CD4-positive, alpha-beta T cell treated with Interleukin-6 for 4 hours (primary cell): ENCODE measurements at places on chromosomes 2 and 18.

DNA sequence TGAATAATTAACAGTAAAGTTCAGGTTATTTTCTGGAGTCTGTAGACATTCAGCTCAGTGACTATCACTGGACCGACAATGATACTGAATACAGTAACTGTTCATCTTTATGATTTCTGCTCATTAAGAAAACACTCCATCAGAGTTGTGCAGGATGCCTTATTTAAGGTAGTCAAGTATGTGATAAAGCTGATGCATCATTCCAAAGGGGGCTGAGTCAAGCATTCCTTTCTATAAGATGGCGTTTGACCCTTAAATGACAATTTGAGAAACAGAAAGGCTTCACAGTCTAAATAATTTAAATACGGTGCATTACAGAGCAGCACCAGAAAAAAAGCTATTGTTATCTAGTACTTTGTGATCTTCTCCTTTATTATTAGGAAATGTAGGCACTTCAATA is 131.1 kb downstream of the CDH2 start:
- DNase-seq, result no peak

GRCh38 chr2:230323385-230324106 is 3.4 kb upstream of the SP140L start:
- no peak for DNase-seq

DNA sequence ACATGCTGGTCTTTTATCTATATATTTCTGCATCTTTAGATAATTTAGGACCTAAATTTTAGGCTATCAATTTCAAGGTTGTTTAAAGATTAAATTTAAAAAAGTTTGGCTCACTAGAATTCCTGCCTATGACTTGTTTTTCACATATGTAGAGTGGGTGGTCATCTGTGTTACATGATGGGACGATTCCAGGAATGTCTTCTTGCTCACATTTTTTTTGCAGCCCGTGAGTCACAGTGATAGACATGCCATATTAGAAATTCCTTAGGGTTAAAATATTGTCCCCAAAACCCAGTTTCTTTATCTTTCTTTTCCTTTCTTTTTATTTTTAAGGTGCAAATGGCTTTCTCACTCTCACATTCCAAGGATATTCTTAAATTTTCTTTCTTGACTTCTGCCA is 652.0 kb downstream of the PLCL1 start:
- no peak for DNase-seq

DNA sequence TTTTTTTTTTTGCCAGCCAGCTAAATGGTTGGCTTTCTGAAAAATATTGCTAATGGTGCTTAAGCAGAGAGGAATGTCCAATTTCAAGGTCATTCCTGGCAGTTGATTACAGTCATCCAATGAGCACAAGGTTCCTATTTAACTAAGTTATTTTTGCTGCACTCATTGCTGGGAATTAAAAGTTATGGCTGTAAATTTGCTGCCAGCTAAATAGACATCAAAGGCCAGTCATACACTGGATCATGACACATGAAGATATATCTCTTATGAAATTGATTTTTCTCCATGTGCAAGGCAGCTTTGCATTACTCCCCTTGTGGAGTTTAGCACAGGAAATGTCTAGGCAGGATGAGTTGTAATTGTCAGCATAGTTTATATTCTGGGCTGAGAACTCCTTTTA is 1898.4 kb upstream of the CELF4 start:
- DNase-seq, result no peak

GRCh38 chr2:65499216-65499615 is 66.8 kb upstream of the SPRED2 start:
- no peak for DNase-seq

- no peak for DNase-seq
Observed at GRCh38 chr2:130851624-130852382, 15.1 kb downstream of the ARHGEF4 start.

DNA sequence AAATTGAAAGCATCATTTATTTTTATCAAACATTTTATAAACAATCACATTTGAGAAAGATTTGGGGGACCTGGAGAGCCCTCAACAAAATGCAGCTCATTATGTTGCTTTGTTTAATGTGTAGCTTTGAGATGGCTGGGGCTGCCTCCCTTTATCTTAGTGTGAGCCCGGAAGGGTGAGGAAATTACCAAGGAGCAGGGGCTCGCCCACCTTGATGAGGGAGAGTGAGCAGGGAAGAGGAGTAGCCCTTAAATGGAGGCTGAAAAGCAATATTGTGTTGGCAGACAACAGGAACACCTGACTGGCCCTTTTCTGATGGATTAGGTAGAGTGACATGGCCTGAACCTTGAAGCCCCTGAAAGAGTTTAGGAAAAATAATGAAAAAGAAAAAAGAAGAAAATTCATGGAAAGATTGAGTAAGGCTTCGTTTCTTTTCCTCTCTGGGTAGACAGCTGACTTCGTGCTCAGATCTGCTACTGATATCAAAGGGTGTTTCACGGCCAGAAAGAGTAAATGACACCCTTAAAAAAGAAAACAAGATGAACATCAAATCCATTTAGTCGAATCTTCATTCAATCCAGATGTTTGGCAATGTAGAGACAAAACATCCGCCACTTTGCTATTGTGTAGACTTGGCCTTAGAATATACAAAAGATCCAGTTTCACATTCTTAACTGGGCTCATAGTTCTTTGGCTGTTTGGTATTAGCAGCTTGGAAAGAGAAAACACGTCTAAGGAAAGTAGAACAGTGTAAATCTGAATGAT is 206.5 kb upstream of the TCF4 start:
- no peak for DNase-seq
